ENCODE measurements at places on chromosomes 3 and 15.

DNA sequence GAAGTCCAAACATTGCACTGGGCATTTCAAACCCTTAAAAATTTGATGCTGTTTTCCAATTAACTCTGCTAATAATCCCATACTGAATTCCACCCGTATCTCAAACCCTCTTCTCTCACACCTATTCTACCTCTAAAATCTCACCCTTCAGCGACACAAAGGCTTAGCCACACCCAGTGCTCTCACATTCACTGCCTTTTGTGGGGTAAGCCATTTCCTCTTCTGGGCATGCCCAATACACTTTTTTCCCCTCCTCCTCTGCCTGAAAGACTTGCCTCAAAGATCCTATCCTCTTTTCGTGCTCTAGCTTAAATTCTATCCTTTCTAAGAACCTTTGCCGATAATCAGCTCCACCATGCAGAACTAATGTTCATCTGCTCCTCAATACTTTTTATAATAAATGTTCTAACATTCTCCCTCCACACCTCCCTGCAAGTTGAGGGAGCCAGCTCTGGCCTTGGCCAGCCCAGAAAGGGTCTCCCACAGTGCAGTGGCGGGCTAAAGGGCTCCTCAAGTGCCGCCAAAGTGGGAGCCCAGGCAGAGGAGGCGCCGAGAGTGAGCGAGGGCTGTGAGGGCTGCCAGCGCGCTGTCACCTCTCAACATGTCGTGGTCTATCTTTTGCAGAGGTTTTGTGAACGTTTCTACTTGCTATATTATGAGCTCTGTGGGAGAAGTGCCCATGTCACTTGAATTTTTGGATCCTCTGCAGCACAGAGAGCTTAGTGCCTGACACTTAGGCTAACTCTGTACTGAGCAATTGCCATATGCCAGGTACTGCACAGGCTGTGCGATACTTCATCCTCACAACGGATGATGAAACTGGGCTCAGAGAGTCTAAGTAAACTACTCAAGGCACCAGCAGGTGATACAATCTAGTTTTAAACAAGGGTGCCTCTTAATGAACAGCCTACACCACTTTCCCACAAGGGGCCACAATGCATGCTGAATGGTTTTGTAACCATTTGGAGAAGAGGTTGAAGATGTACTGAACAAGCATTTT is 53.6 kb upstream of the BCL6 start:
- peak; percentile 75 for DNase-seq

DNA sequence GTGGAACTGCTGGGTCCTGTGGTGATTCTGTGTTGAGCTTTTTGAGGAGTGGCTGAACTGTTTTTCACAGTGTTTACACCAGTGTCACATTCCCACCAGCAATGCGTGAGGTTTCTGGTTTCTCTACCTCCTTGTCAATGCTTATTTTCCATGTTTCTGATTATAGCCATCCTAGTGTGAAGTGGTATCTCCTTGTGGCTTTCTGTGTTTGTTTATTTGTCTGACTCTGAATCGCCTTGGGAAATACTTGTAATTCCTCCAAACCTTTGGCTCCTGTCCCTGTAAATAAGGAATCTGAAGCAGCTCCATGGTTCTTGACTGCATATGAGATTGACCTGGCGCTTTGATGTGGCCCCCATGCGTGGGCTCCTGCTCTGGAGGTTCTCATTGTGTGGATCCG is 20.6 kb downstream of the FAN1 start:
- DNase-seq: no peak

GRCh38 chr3:15815696-15816095 is 17.9 kb upstream of the ANKRD28 start:
- no peak for DNase-seq

DNA sequence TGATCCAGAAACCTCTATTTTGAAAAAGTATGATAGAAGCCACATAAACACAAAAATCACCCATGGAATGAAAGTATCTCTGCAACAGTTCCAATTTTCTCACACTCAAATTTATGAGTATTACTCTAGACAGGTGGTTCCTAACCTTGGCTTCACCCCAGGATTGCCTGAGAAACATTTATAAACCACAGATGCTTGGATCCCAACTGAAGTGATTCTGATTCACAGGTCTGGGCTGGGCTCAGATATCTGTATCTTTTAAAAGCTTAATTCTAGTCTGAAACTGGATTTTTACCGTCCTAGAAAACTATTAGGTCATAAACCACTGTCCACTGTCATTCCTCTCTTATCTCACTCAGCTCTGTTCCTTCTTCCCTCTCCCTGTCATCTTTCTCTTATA is 7.4 kb upstream of the SST start:
- no peak for DNase-seq

GRCh38 chr3:54341811-54342210 is 219.5 kb downstream of the CACNA2D3 start:
- DNase-seq: no peak

DNA sequence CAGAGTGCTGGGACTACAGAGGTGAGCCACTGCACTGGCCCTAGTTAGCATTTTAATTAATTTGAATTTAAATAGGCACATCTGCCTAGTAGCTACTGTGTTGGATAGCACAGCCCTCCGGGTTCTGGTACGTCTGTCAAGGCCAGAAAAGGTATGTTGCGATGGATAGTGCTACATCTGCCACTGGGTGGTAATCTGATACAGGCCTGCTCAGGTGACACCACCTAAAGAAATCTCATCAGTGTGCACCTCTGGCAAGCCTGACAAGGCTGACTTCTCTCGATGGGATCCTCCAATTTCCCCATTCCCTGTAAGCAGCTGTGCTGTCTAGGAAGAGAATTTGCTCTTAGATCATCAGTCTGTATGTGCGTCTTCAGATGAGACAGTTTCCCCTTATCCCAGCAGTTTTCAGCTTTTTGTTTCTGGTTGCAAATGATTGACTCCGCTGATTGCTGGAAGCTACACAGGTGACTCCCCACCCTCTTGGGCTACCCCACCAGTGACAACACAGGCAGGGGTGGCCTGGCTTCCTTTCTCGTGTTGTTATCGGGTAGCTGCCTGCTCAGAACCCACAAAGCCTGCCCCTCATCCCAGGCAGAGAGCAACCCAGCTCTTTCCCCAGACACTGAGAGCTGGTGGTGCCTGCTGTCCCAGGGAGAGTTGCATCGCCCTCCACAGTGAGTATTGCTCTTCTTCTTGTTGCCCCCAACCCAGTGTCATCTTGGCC is at the start of gene CCR9:
Gene CCR9 (plus strand): TSS at position 565 of the 727 bp plus-strand sequence. CDS start 8,391 bp downstream, outside the sequence.
- DNase-seq: no peak

GRCh38 chr3:105323274-105323599 is 43.5 kb upstream of the ALCAM start:
- no peak for DNase-seq

- DNase-seq: no peak
Measured at GRCh38 chr3:66644549-66644948, 143.7 kb upstream of the LRIG1 start.

DNA sequence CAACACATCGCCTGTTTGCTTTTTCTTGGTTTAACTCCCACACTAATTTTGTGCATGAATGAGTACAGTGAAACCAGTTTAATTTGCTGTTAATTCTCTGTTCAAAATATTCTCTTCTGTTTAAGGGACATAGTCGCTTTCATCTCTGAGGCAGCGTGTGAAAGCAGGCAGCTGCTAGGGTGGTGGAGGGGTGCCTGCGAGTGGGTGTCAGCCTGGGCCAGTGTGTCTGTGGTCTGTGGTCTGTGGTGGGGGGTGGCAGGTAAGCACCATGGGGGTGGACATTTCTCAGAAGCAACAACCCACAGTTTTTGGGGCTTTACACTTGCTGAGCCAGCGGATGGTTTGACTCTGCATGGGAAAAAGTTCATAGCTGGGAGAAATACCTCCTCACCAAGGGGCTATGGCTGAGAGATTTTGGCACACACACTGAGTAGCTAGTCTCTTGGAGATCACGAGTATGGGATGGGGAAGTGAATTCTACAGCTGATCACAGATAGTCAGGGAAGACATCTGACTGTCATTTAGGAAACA is 109.2 kb downstream of the EPHB1 start:
- no peak for DNase-seq

- no peak for DNase-seq
Measured at GRCh38 chr3:111776827-111777483, 82.1 kb upstream of the PHLDB2 start.

DNA sequence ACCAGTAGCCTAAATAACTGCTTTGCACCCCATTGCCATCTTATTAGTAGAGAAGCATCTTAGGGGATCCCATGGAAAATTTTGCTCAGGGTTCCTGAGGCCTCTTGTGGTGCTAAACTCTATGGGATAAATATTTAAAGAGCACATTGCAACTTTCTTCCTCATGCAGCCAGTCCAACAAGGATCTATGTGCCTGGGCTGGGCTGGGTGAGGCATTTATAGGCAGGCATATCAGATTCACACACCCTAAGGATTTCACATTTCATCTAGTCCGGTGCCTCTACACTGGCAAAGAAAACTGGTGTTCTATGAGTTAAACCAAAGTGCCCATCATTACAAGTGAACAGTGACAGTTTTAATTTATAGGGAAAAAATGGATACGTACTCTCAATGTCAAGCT is 512.3 kb downstream of the EDEM1 start:
- DNase-seq: no peak

GRCh38 chr15:85331655-85332285 is 48.6 kb upstream of the AKAP13 start:
- no peak for DNase-seq

DNA sequence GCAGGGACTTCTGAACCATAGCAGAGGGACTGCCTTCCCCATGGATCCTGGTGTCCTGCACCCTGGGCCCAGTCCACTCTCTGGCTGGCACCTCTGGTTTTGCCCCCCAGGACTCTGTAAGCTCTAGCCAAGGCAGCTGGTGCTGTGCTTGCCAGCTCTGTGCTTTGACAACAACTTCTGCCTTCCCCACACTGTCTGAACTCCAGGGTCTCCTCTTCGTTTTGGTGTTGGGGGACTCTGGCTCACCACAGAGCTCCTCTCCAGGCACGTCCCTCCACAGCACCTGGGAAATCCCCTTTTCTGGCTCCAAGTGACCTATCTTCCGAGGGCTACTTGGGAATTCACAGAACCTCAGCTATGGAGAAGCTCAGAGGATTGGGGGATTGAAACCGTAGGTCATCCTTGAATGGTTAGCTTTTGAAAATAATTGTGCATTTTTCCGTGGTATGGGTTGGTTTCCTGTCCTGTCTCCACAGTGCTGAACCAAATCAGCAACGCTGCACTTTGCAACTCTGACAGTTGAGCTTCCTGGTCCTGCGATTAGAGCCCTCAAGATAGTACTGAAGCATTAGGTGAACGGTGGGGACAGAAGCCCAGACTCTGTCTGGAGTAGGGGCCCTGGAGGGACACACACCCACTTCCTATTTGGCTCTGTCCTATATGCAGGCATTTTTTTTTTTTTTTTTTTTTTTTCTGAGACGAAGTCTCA is 152.4 kb downstream of the APBA2 start:
- no peak for DNase-seq

DNA sequence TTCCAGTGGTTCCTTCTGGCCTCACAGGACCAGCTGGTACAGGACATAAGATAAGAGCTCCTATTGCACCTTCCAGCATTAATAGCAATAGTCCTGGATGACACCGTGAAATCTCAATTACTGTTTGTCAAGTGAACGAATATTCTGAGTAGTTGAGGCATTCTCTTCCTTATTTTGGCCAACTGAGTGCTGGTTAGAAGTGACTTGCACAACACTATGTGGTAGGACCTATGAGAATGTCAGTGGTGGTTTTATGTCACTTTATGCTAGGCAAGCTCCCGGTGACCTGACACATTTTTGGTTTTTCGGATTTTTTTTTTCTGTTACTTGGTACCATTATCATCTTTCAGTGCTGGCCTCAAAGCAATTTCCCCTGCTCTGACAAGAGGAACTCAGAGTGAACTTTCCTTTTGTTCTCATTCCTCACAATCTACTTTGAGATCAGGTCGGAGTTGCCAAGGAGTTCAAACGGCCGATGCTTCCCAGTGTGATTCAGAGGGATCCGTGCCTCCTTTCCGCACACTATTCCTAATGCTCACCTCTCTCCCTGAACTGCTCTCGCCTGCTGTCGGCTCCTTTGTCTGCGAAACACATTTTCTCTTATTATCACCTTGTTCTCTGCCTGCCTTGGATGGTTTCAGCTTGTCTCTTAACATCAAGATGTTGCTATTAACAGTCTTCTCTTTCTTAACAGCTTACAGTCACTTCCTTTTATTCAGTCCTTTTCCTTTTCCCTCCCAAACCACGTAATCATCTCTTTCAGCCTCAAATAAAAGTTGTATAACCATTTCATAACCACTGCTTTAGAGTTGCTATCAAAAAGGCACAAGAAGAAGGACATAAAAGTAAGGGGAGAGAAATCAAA is 35.8 kb downstream of the QTRT2 start:
- DNase-seq: no peak

DNA sequence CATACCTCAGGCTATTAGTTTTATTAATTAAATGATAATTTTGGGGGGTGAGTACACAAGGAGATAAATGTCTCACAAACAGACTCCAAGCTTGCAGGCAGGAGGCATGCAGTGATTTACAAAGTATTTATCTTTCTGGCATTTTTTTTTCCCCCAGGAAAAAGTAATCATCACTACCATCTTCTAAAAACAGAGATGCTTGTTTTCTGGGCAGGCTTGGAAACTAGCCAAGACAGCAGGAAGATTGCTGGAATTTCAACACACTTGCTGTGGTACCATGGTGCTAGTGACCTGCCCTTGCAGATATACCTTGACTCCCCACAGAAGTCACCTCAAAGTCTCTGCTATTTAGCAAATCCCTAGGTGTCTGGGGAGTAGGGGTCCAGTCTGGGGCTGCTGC is 732.8 kb upstream of the CFAP20DC start:
- no peak for DNase-seq

GRCh38 chr15:93250209-93250608 is 161.2 kb upstream of the RGMA start:
- DNase-seq: no peak

GRCh38 chr3:139187154-139187553 is 142.5 kb upstream of the PRR23C start:
- no peak for DNase-seq

GRCh38 chr15:62777671-62778070 is 264.9 kb upstream of the TPM1 start:
- no peak for DNase-seq

- no peak for DNase-seq
Measured at GRCh38 chr15:45234562-45235235, 17.3 kb upstream of the SLC28A2 start.

GRCh38 chr3:6098516-6099157 is 762.3 kb upstream of the GRM7 start:
- no peak for DNase-seq

DNA sequence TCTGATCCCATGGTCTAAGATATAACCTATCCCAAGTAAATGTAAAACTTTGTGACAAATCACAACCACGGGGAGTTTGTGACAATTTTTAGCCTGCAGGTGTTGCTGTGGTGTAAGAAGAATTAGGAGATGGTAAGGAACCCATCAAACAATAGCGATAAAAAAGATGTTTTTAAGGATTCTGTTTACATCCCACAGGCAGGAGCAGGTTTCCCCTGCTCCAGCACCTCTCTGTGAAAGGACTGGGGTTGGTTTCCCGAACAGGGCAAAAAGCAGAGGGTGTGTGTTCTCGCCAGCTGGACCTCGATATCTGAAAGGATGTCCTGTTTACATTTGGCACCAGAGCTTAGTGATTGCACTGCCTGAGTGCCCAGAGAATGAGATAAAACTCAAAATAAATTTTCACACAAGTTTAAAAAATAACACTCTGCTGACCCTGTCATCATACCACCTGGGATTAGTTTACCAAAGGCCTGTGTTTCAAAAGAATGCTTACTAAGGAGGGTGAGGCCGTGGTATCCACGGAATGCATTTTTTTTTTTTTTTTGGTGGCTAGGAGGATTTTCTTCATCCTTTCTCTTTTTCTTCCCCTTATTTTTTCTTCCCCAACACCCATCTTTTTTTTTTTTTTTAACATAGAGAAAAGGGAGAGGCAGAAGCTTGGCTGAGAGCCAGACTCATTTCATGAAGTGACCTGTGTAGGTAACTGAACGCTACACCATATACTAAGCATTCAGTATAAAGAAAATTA is 151.8 kb upstream of the DPH6 start:
- no peak for DNase-seq

- DNase-seq: no peak
Measured at GRCh38 chr3:124791639-124792151, 61.4 kb downstream of the UMPS start.
